Activated T-helper 1 cell treated with anti-CD3 and anti-CD28 coated beads, Interleukin-2, amount 50 U/mL, for 16 hours (primary cell): ENCODE measurements at places on chromosomes 16 and 17.

- no peak for DNase-seq
Observed at GRCh38 chr16:27231692-27232060, 28.4 kb downstream of the KDM8 start.

- no peak for DNase-seq
Observed at GRCh38 chr16:86716649-86717048, 138.3 kb downstream of the FOXL1 start.

DNA sequence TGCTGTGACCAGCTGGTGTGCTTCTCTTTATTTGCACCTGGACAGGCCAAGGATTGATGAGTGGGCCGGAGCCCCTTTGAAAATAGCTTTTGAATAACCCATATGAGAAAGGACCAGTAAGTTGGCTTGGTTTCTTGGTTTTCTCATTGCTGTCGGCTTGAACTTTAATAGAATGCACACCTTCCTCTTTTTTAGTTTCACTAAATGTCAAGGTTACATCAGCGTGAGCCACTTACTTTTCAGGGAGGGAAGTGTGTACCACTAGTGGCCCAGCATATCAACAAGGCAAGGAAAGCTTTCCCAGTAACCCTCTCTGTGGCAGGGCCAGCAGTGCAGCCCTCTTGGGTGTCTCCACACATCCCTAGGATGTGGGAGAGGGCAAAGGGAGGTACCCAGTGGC, 433.3 kb downstream of the CA10 start:
- no peak for DNase-seq

DNA sequence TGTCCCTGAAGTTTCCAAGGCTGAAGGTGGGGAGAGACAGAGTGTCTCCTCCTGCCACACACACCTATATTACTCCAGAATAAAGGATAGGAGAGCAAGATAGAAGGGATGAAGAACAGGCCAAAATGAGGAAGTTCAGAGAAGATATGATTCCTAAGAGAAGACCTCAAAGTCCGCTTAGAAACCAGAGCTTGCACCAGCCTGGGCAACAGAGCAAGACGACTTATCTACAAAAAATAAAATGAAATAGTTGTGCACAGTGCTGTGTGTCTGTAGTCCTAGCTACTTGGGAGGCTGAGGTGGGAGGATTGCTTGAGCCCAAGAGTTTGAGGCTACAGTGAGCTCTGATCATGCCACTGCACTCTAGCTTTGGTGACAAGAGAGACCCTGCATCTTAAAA, 128.2 kb downstream of the HS3ST3B1 start:
- no peak for DNase-seq

DNA sequence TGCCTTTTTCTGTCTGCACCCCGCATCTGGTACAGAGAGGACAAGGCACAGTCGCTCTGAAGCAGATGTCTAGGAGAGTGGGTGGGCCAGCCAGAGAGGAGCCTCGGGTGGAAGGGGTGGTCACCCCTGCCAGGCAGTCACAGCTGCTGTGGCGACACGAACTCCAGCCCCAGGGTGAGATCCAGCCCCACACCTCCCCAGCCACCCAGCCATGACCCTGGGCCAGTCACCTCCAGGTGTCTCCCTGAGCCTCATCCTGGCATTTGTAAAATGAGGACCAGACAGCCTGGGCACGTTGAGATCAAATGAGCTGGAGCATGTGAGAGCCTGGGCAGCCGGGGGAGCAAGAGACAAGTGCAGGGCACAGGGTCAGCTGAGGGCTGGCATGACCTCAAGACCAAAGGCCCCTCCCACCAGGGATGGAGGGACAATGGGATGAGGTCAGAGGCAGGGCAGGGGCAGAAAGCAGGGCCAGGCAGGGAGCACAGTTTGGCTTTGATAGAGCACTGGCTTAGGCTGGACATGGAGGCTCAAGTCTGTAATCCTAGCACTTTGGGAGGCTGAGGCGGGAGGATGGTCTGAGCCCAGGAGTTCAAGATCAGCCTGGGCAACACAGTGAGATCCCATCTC, 7.7 kb downstream of the ADAM11 start:
- no peak for DNase-seq

DNA sequence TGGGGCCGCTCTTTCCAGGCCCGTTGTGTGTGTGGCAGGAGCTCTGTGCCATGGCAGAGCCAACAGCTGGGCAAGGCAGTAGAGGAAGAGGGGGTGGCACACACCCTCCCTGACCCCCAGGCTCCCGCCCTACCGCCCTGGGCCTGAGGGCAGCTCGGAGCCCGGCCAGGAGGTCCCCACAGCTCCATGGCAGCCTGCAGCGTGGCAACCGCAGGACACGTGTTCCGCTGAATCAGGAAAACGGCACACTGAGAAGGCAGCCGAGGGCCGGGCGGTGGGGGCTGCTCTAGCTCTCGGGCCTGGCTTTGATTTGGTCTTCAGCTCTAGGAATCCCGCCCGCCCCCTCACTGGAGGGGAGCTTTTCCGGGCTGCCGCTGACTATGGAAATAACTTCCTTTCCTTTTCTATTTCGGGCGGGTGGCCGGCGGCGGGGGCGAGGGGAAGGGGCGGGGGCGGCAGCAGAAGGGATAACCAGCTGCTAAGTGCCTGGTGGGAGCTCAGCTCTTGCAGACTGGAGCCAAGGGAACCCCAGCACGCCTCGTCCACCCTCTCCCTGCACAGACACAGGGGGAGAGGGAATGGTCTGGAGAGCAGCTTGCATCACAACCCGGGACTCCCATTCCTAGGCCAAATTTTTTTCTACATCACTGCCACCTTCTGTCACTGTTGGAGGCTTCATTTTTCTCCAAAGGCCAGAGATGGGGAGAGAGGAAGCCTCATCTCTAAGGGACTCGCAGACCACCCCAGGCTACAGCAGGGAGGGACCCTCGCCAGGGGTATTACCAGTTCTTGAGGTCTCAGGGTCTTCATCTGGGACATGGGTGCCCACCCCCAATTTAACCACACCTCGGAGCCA, 24.8 kb upstream of the MRPS23 start:
- DNase-seq = no peak

DNA sequence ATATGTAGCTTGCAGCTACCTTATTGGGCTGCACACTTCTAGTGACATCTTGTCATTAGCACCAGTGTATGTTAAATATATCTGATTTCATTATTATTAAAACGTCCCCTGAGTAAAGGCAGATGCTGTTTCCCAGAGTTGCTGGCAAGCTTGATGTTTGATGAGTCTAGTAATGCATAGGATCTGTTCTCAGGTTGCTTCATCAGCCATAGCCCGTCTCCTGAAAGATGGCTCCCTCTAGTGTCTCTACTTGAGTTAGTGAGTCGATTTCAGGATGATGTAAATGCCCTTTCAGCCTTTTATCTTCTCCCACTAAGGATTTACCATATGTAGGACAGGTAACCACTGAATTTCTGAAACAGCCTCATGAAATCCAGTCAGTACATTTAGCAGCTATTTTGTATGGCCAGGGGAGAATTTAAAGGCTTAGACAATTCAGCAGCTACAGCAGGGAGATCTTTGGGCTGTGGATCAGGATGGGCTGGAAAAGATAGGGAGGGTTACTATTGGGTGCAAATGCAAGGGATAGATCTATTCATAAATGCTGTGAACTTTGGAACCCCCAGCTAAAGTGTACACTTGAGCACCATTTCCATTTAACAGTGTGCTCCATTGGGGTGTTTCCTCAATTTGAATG, 376.3 kb downstream of the CNTNAP4 start:
- no peak for DNase-seq

- no peak for DNase-seq
Observed at GRCh38 chr17:57677858-57678257, 67.2 kb downstream of the CCDC182 start.

DNA sequence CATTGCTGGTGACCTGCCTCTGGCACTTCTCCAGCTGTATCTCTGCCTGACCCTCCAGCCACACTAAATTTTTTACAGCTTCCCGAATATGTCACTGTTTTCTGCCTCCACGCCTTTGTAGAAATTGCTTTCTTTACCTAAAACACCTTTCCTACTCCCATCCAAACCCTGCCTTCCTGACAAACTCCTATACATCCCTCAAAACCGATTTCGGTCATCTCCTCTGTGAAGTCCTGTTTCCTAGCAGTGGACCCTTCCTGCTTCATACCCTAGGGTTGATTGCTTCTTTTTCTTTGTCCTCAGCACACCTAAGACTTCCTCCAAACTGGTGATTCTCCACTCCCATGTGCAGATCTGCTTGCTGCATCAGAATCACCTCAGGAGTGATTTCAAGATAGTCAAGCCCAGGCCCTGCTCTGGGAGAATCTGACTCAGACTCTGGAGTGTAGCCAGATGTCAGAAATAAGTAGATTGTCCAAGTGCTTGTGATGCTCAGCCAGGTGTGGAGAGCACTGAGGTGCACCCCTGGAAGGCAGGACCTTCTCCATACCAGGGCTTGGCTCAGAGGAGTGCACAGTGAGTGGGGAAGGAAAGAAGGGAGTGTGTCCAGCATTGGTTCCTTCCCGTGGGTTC, 184.2 kb downstream of the COPRS start:
- no peak for DNase-seq

GRCh38 chr17:66357037-66357436, 54.6 kb downstream of the PRKCA start:
- no peak for DNase-seq

DNA sequence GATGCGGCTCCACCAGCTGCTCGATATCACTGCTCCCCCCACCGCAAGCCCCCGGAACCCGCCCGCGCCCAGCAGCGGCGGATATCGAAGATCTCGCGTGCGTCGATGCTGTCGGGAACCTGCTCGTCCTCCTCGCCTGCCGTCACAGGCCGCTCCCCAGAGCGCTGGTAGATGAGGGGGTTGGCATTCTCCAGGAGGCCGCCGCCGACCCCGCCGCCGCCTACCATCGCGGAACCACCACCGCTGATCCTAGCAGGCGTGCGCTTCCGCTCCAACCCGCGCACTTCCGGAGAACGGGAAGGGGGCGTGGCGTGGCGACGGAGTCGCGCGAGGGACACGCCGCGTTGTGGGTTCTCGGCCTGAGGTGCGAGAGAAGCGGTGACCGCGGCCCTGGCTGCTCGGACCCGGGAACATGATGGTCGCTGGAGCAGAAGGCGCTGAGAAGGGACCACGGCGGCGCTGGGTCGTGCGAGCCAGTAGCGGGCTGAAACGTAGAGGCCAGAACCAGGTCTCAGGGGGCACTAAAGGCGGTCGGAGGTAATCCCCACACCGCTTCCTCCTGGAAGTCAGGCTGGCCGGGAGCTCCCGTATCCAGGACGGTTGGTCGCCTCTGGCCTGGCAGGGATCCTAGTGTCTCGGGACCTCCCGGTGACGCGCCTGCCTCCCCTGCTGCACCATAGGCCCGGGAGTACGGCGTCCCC, at the start of gene CIAO2B:
CIAO2B (minus strand) TSS at position 265 of the 701 bp plus-strand sequence; CDS start at position 227, 38 bp downstream.
- peak; percentile 84 for DNase-seq

- DNase-seq = no peak
Observed at GRCh38 chr17:1908699-1909309, 79.0 kb downstream of the RPA1 start.

DNA sequence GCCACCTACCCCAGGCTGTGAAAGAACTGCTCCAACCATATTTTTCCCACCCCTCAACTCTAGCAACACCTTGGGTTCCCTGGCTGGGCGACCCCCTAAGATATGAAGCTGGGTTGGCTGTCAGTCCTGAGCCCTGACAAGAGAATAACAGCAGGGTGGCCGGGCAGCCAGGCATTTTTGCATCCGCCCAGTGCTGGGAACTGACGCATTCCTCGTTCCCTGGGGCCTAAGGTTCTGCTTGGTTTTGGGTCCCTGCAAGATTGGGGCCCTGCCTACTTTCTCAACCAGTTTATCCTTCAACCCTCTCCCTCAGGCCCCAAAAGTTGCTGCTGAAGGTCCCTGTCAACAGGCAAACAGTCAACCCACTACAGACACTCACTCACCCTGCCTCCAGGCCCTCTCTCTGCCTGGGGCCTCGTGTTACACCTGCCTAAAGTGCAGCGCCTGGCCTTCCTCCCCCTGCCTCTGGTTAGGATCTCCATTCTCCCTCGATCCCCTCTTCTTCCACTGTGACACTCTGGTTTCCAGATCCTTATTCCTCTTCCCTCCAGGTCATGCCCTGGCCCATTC, 151.5 kb downstream of the STX8 start:
- no peak for DNase-seq
